ENCODE measurements at places on chromosomes 2 and 18. TPM values are rescaled to one million over a fixed set of nuclear protein-coding genes. Genes with fewer than 3 reads are reported as not detected.

Gene DYNC2LI1
- total RNA-seq, result 6.9 TPM

DNA sequence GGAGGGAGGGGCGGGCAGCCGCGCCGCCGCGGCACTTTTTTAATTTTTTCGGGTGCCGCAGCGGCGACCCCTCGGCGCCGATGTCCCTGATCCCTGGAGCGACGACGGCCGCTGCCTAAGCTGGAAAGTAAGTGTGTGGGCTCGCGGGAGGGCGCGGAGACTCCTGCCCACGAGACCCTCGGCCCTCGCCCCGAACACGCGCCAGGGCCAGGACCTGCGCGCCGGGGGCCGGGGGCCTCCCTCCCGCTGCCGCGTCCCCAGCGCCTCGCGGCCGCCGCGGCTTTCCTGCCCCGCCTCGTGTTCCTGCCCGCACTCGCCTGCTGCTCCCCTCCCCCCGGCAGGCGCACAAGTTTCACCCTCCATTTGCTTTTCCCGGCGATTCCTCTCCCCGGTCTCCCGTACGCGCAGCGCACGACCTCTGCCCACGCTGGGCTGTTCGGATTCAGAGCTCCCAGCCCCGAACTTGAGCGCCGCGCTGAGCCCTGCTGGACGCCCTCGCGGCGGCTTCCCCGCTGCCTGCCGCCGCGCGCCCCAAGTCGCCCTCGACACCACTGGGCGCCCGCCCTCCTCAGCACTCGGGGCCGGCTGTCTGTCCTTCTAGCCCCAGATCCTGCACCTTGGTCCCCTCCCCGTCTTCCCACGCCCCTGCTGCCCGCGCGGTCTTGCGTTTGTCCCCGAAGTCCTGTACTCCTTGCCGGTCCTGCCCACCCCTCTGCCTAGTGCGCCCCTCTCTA is 507 bp downstream of the PKP4 start:
- peak; percentile 57 for DNase-seq

GRCh38 chr18:3340682-3341097 is 78.8 kb downstream of the MYL12B start:
- no peak for DNase-seq

Gene RUFY4
- total RNA-seq, result 0.88 TPM

Gene DYSF
- total RNA-seq, result 3.8 TPM

- DNase-seq, result no peak
Observed at GRCh38 chr2:65392609-65393008, 39.8 kb downstream of the SPRED2 start.

DNA sequence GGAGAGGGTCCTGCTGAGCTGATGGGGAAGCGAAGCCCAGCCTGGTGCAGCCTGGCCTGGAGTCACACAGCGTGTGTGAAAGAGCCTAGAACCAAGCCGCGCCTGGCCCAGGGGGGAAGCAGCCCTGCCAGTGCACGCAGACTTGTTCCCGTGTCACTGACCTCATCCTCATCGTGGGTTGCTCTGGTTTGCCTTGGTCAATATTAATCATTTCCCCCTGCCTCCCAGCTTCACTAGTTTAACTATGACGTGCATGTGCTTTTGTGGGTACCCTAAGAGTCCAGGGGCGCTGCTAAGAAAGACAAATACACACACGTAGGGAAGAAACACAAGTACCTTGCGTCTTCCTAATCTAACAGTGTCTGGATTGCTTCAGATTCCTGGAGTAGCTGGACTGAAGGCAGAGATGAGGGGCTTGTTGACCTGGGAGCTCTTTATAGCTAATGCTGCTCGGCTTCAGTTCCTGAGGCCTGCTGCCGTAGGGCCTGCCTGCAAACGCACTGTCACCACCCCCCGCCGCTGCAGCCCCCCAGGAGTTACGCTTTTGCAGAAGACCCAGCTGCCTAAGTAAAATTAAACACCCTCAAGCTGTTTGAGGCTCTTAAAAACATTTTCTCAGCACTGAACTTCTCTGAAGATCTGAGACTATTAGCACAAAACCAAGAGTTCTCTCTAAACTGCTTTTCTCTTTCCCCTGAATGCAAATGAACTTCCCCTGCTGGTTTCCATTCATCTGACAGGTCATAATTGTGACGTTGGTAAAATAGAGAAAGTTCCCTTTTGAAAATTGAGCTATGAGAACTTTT is 159.2 kb downstream of the FAM210A start:
- DNase-seq, result peak; percentile 81

- peak; percentile 54 for DNase-seq
Observed at GRCh38 chr2:109513749-109514588, 99.8 kb downstream of the SEPTIN10 start.

GRCh38 chr2:160941290-160941846 is 218.9 kb upstream of the TANK start:
- DNase-seq, result no peak

Data from activated CD8-positive, alpha-beta T cell treated with anti-CD3 and anti-CD28 coated beads for 36 hours (primary cell).